Stimulated activated CD4-positive, alpha-beta T cell treated with anti-CD3 and anti-CD28 coated beads, Interleukin-4, amount 100 ng/mL, for 1 hour (primary cell): ENCODE measurements at places on chromosomes 1 and 21.

- DNase-seq = no peak
Observed at GRCh38 chr1:74286414-74286813, 51.2 kb downstream of the TNNI3K start.

DNA sequence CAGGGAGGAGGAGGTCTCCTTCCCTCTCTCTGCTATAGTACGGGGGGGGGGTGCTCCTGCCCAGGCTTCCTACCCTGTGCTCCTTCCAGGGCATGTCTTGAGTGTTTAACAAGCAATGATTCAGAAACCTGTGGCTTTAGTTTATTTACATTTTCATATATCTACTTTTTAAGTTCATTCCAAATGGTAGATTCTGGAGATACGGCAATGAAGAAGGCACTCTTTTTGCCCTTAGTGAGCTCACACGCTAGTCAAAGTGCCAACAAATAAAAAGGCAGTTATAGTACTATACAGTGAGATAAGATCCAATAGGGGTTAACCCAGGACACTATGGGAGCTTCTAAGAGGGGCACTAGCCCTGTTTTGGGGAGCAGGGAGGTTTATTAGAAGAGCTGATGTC lies 169.3 kb upstream of the CACNA1E start:
- DNase-seq = no peak

- no peak for DNase-seq
Observed at GRCh38 chr1:170471398-170472053, 60.4 kb upstream of the GORAB start.

DNA sequence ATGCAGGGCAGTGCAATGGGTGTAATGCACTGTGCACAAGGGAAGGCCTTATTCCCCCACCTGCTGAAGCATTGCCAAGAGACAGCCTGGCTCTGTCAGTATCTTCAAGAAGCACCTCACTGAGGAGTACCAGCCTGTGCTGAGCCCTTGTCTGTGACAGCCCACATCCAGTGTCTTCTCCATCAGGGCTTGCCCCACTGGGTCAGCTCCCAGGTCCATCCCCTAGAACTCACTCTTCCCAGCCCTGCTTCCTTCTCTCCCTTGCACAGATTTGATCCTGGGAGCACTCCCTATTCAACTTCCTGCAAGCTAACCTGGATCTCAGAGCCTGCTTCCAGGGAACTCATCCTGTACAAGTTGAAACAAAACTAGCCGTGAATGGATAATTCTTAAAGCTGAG lies 33.6 kb upstream of the IFNGR2 start:
- DNase-seq = no peak

- no peak for DNase-seq
Observed at GRCh38 chr1:181643631-181644030, 160.3 kb downstream of the CACNA1E start.

DNA sequence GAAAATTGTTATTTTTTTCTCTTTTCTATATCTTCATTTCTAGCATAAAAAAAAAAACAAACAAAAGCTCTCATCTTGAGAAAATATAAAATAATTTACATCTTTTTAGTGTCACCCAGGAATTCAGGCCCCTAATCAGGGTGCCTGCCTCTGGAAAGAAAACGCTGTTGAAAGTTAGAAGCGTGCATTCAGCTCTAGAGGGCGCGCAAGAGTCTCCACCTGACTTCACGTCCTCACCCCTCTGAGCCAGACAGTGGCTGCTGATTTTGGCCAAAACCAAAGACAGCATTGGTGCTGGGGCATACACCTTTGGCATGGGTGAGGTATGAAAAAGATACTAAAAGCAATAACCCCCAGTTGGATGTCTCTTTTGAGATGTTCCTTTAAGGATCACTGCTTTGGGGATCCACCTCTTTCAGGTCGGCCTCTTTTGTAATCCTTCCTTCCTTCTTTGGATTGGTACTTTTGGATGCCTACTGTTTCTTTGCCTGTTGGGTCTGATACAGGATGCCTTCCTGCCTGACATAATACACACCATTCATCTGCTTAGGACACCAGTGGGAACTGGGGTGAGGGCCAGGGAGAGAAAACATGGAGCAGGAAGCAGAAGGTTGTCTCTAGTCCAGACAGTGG lies 77.6 kb upstream of the CHRM3 start:
- DNase-seq = peak; percentile 20

DNA sequence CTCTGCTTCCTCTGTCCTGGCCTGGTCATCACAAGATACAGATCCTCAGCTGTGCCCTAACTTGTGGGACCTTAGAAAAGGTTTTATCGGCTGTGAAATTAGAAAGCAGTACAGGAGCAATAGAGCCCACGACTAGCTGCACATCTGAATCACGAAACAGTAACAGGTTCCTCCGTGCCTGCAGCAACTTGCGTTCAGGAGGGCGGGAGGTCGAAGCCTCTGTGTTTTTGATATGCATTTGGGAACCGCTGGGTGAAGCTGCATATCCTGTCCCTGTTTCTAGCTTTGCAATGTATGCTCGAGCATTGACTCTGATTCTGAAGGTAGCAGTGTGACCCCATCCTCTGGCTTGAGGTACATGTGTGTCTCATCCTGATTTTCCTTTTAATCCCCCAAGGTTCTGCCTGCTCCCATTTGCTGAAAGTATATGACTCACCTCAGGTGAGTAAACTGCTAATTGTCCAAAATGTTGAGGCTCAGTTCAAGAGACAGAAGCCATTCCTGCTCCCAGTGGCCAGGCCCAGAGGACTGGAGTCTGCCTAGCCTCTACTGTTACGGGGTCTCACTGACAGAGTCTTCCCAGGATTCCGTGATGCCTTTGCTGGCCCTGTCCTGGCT lies 44.3 kb downstream of the SCCPDH start:
- no peak for DNase-seq

DNA sequence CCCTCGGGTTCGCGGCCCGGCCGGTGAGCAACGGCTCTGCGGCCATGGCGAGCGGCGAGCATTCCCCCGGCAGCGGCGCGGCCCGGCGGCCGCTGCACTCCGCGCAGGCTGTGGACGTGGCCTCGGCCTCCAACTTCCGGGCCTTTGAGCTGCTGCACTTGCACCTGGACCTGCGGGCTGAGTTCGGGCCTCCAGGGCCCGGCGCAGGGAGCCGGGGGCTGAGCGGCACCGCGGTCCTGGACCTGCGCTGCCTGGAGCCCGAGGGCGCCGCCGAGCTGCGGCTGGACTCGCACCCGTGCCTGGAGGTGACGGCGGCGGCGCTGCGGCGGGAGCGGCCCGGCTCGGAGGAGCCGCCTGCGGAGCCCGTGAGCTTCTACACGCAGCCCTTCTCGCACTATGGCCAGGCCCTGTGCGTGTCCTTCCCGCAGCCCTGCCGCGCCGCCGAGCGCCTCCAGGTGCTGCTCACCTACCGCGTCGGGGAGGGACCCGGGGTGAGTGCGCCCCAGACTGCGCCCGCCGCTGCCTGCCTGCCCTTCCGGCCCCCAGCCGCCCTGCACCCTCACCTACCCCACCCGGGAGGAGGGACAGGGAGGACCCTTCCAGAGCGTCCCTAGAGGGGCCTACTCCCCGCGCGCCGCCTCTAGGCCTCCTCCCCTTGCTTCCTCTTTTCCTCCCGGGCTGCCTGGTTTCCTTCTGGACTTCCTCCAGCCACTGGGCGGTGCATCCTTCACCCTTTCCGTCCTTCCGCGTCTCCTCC lies at the start of gene RNPEP:
Gene RNPEP, plus strand, starts transcription at position 26 of the 757 bp plus-strand sequence. Its CDS starts 19 bp downstream, at position 45.
- DNase-seq = peak; percentile 53

GRCh38 chr1:43276673-43277072 lies 6.9 kb downstream of the TMEM125 start:
- DNase-seq = no peak

- DNase-seq = no peak
Observed at GRCh38 chr1:173669491-173669941, at the start of gene ANKRD45. Gene ANKRD45, minus strand, starts transcription at chr1:173669851. Its CDS starts 10,433 bp downstream, at chr1:173659418.

DNA sequence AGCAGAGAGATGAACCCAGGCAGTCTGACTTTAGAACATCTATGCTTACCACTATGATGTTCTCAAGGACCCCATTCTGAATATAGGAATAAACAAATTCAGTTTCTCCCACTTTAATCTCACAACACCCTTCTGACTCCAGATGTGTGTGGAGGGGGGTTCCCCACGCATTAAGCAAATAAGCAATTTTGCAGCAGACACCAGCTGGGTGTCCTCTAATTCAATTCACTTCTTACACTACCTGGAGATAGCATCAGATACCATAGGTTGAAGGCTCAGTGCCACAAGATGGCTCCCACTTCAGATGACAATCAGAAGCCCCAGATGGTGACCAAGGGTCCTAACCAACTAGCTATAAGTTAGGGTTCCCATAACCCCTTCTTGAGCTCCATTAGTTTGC lies 30.3 kb upstream of the CEP350 start:
- no peak for DNase-seq

GRCh38 chr1:165169028-165169427 lies 187.5 kb downstream of the LMX1A start:
- no peak for DNase-seq

- DNase-seq = no peak
Observed at GRCh38 chr1:178411756-178412399, 84.9 kb downstream of the CLEC20A start.

DNA sequence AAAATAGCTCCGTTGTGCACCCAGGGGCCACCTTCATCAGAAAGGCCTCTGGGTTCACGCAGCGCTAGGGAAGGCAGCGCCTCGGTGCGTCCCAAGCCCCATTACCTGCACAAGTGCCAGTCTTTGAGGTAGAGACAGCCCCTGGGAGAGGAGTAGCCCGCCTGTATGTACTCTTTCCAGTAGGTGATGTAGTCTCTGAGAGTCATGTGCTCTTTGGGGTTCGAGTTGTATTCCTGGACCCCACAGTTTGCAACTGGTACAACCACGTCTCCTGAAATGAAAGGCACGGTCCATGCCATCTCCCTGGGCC lies 601 bp downstream of the JMJD4 start:
- no peak for DNase-seq

GRCh38 chr21:32940079-32941014 lies 85.4 kb upstream of the OLIG2 start:
- peak; percentile 24 for DNase-seq

DNA sequence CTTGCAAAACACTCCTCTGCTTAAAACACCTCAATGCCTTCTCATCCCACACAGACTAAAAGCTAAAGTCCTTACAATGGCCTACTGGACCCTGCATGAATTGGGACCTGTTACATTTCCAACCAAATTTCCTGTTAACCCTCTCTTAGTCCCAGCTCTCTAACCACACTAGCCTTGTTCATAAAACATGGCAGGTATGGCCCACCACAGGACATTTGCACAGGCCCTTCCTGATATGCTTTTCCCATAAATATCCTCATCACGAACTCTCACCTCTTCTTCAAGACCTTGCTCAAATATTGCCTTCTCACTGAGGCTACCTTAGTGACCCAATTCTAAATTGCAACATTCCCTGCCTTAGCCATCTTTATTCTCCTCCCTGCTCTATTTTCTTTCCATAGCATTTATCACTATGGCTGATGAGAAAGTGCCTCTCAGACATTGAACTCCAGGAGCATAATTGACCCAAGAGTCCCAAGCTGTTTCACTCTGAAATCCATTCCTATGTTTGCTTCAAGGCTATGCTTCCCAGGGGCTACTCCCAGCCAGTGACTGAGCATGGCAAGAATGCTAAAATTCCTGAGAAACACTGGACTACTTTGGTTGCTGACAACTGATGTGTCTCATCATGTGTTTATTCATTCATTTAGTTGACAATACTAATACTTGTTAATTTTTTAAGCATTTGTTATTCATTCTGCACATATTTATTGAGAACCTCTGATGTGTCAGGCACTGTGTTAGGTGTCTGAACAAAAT lies 2.7 kb upstream of the PALMD start:
- DNase-seq = no peak

- DNase-seq = no peak
Observed at GRCh38 chr1:16927256-16927655, 5.5 kb downstream of the CROCC start.

DNA sequence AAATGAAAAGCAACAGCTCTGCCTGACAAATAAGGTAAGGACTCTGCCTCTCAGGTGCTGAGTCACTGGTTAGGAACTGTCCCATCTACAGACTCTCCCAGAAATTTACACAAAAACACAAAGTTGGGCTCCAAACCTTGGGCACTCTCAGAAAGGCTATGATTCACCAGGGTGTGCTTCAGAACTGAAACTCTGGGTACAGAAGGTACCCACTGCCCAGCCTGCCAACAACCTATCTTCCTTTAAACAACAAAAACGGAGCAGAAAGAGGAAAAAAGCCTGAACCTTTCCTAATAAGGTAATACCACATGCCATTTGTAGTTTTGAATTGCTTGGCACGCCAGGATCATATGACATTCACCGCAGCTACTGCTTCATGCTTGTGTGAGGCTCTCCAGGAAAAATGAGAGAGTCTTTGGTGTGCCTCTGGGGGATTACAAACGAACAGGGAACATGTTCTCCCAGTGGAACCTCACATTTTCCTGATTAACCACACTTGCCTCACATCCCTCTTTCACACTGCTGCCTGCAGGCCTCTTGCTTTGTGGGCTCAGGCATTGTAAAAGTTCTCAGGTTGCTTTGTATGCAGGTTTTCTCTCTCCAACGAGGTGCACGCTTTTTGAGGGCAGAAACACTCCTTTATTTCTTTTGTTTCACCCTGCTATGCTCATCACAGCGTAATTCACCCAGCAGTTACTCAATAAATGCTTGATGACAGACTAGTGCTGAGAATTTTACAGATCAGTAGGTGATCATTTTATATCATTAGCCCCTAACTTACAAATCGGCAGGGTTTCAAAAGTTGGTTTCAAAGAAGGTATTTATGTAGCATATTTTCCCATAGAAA lies 65.1 kb downstream of the GADD45A start:
- DNase-seq = no peak

DNA sequence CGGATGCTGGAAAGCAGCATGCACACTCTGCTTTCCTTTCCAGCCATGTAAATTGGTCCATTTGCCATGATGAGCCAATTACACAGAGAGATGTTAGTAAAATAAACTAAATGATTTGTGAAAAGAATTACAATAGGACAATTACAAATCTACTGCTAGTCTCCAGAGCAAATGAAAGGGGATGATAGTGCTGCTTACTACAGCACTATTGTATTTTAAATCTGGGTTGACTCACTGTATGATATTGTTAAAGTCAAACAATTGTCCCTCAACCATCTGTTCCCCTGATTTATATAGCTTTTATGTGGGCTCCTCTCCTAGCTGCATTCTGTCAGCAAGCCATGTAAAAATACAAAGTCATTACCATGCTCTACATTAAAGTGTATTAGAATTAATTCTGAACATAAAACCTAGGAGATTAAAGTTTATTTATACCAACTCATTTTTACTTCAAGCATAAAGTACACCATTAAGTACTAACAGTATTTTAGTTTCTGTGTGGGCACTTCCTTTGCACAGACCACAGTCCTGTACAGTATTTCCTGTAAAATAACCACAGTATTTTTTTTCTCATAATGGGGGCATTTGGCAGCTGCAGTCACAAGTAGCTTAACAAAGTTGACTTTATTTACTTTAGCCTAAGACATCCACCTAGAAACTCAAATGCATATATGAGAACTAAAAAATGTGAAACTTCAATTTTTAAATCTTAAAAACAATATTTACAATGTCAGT lies 135.8 kb downstream of the VAV3 start:
- no peak for DNase-seq

DNA sequence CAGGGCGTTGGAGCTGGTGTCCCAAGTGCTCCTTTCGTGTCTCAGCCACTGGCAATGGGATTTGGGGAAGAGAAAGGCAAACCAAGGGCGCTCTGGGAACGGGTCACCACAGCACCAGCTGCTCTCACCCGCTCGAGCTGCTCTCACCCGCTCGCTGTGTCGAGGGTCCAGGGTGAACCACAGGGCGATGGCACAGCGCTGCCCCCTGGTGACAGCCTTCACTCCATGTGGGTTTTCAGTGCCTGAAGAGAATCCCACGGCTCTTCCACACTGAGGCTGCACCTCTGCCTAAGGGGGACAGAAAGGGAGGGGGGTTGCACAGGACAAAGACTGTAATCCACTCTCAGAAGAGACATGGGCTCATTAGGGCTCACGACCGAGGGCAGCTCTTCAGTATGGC lies 7.1 kb upstream of the CLDN19 start:
- peak; percentile 59 for DNase-seq

GRCh38 chr1:183824291-183824690 lies 19.4 kb downstream of the RGL1 start:
- no peak for DNase-seq
